ENCODE measurements at places on chromosomes 12 and 14.

- no peak for DNase-seq
These were observed 16.3 kb downstream of the SERPINA1 start for GRCh38 chr14:94372021-94372605.

GRCh38 chr14:90491911-90492531 lies 95.2 kb downstream of the CALM1 start:
- DNase-seq = no peak

- no peak for DNase-seq
These were observed 196.1 kb upstream of the CDKN3 start for GRCh38 chr14:54200726-54201125.

- no peak for DNase-seq
These were observed 81.6 kb downstream of the IPO8 start for GRCh38 chr12:30614031-30614430.

- no peak for DNase-seq
These were observed 96.8 kb upstream of the DACT1 start for GRCh38 chr14:58540749-58541632.

DNA sequence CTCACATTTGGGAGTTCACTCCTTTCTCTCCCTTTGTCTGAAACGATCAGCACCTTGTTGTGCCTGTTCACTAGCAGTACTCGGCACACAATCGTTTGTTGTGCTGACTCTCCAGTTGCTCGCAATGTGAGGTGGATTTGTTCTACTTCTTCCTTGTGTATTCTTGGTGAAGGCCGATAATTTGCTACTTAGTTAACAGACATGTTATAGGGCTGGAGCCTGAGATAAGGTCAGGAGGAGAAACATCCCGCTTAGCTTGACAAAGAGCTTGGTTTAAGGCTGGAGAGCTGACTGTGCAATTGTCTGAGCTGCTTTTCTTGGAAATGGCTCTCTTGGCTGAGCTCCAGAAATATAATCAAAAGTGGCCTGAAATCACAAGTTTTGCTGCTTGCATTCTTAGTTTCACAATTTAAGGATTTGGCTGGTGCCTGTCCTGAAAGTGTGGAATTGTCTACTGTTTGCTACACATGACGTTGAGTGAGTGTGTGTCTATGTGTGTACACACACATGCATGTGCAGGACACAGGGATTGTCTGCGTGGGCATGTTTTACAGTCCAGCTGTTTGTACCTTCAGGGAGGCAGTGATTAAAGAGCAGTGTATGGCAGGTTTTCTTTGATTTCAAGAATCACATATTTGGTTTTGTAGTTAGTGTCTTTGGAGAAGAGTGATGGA lies 77.7 kb downstream of the ARF6 start:
- no peak for DNase-seq

- DNase-seq = no peak
These were observed 136.1 kb upstream of the RAP1B start for GRCh38 chr12:68474467-68475204.

DNA sequence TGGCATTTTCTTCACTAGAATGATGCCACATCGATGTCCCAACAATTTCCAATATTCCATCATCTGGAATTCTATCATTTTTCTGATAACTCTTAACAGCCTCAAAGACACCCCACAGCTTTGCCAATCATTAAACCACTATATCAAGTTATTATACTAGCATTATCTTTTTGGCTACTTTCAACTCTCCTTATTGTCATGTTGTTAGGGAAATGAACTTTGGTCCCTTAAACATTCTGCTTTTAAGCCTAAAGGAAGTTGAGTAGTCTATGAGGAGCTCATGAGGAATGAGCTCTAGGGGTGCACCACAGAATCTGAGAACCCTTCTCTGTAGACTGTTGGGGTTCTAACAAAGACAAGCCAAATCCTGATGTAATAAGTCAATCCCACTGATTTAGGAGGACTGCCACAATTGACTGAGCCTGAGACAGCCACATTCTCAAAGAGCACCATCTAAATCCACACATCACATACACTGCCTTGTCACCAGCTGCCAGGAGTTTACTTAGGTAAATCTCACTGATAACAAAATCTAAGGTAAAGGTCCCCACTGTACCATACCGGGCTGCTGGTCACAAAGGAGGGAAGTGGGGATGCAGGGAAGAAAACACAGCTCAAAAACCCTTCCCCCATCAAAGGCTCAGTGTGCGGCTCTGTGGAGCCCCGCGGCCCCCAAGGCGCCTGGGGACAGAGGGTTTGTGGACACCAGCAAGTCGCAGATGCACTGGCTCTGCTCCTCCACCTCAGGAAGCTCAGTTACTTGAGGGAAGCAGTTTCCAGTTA lies 58.2 kb downstream of the SETD3 start:
- no peak for DNase-seq

- DNase-seq = no peak
These were observed 210.0 kb downstream of the RASSF9 start for GRCh38 chr12:85626001-85626783.

GRCh38 chr14:46661728-46662127 lies 10.1 kb upstream of the RPL10L start:
- no peak for DNase-seq

DNA sequence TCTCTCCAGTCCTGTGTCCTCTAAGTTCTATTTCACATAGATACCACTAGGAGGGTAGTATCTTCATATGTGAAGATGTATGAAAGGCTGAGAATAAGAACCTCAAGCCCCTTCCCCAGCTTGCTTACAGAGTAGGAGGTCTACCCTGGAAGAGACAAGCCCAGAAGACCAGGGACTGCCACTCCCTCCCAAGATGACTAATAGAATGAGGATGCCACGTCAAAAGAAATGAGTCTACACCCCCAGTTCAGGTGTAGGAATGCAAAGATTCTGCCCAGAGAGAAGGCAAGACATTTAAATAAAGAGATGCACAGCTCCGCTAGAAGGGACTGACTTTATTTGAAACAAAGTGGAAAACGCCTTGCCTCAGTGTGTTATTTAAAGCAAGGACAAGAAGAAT lies 1006.0 kb upstream of the USP15 start:
- DNase-seq = no peak
